SK-N-MC (cell line): ENCODE measurements at places on chromosomes 11 and 22.

DNA sequence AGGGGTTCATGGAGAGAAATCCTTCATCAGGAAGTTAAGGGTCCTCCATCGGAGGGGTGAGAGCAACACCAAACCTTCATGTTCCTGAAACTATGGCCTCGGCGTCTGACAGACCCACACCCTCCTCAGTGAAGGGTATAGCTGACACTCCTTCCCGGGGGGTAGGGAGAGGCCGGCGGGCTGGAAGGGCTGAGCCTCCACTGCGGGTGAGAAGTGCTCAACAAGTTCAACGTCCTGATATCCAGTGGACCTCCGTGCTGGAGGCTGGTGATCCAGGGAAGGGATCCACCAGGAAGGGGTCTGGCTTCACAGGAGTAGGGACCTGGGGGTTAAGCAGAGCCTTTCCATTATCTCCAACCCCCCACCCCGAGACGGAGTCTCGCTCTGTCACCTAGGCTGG, 12.3 kb downstream of the CARS1 start:
- no peak for DNase-seq

GRCh38 chr11:10838083-10838482, 19.8 kb downstream of the ZBED5 start:
- no peak for DNase-seq

- DNase-seq: no peak
These were observed 1.0 kb downstream of the SMCO4 start for GRCh38 chr11:93541884-93542810.

GRCh38 chr22:24091551-24092420, 80.7 kb downstream of the CABIN1 start:
- no peak for DNase-seq

GRCh38 chr11:17798716-17799115, 64.1 kb downstream of the KCNC1 start:
- no peak for DNase-seq

- DNase-seq: no peak
These were observed 1.6 kb upstream of the TIRAP start for GRCh38 chr11:126281245-126281644.

DNA sequence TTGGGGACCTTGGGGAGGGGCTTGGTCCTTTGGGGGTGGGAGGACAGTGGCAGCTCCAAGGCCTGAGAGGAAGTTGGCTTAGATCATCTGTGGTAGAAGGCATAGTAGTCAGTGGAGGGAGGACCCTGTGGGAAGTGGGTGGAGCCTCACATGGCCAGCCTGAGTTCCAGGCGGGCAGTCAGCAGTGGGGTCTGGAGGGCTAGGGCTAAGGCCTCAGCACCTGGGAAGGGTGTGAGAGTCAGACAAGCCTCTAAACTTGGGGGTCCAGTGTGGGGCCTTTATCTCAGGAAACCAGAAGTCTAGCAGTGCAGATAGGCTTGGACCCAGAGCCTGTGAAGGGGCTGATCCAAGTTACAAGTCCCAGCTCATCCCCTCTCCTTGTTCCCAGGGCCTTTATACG, 4.0 kb downstream of the NLRX1 start:
- no peak for DNase-seq

DNA sequence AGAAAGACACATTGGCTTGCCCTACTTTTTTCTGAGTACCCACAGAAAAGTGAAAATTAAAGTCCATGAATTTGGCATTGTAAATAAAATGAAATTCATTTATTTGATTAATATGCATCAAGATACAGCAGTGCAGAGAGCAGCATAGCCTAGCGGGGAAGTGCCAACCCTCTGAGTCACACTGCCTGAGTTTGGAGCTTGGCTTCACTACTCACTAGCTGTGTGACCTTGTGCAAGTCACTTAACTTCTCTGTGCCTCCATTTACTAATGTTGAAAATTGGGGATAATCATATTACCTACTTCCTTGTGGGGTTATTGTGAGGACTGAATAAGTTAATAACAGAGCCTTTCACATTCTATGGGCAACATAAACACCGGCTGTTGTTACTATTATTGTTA, 111.5 kb upstream of the CSNK2A3 start:
- no peak for DNase-seq

GRCh38 chr11:112770487-112770886, 190.7 kb upstream of the NCAM1 start:
- no peak for DNase-seq

DNA sequence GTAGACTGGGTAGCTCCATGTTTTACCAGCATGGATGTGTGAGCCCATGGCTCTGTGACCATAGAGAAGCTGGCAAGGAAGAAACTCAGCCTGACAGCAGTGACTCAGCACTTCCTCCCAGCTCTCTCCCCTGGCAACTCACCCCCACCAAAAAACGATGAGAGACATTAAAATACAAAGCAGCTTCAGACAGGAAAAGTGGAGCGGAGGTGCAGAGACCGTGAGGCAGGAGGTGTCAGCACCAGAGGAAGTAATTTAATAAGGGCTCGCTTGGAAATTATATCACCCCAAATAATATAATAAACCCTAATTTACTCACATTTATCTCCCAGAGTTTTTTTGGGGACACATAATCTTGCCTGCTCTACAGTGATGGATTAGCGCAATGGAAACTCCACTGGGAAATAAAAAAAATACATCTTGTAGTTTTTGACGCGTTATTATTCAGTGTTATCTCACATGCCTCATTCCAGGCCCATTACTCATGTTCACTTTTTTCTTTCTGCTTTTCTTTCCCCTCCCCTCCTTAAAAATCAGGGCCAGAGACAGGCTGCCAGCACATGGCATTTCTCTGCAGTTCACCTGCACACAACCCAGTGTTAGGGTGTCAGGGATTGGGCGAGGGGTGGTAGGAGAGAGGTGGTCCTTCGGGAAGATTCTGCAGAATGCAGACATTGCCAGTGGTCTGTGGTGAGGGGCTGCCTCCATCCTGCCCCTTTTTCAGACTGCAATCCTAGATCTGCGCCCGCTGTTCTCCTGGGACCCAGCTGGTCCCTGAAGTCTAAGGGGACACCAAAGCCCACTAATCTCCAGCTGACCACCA, 170.8 kb downstream of the BUD13 start:
- DNase-seq: no peak

DNA sequence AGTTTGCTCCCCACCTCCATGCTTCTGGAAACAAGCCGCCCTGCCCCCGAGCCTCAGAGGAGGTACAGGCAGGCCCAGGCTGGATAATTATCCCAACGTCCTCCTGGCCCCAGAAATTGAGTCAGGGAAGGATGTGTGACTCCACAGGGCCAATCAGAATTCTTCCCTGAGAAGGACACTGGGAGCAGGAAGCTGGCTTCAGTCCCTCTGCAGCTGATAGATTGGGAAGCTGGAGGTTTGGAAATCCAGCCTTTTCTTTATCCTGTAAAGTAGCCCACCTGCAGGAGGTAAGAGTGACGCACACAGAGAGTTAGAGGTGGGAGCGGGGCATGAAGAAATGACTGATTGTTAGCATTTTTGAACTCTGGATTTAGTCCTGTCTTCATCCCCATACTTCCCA, 97.5 kb upstream of the CD82 start:
- DNase-seq: no peak

DNA sequence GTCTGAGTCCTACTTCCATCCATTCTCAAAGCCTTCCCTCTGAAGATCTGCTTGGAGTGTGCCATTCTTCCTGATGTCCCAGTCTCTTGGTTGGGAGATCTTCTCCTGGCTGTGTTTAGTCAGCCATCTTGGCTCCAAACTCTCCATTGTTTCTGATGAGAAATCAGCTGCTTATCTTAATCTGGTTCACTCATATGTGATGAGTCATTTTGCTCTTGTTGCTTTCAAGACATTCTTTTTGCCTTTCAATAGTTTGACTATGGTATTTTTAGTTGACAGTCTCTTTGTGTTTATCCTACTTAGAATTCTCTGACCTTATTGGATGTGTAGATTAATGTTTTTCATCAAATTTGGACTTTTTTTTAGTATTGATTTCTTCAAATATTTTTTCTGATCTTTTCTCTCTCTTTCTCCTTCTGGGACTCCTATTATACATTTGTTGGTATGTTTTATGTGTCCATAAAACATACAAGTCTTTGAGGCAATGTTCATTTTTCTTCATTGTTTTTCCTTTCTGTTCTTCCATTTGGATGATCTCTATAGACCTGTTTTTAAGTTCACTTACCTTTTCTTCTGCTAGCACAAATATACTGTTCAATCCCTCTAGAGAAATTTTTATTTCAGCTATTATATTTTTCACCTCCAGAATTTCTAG, 77.2 kb upstream of the CLPB start:
- no peak for DNase-seq

DNA sequence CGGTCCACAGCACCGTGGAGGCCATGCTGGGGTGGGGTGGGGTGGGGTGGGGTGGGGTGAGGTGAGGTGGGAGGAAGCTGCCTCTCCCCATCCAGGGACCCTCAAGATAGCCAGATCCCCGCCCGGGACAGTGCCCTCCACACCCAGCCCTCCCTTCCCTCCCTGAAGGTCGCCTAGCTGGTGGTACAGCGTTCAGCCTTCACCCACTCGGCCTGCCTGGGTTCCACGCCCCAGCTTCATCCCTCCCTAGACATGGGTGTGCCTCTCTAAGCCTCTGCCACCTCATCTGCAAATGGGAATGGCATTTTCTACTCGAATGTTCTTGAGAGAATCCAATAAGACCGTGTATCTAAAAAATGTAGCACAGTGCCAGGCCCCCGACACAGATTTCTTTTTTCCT, 17.8 kb downstream of the KCTD17 start:
- DNase-seq: no peak

DNA sequence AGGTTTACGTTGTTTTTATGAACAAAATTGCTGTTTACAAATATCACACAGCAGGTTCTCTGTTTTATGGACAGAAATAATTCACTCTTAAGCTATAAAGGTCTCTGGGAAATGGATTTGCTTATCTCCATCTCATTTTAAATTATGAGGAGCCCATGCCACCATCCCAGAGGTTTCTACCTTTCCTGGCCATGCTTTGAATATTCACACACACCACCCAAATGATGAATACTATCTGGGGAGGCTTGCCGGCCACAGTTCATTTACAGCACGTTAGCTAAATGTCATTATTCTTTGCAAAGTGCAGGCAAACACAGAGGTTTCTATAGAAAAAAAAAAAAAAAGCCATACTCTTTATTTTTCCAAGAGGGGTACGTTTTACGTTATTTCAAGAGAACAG, 1446.7 kb downstream of the FAM181B start:
- no peak for DNase-seq

DNA sequence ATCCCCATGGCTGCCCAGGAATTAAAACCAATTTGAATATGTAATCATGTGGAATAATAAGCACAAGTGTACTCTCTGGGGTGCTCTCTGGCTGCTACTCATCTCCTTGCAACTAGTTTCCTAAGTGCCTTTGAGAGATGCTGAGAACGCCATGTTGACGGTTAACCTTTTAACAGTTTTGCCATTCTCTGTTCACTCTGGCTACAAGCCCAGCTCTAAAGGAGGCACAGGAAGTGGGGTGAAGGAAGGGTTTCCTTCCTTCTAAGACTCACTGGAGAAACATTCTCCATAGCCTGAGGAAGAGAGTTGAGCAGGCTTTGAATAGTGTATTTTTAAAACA, 122.0 kb upstream of the ZC3H12C start:
- DNase-seq: peak; percentile 98

- DNase-seq: no peak
These were observed 38.6 kb upstream of the CARS1 start for GRCh38 chr11:3095712-3096361.

DNA sequence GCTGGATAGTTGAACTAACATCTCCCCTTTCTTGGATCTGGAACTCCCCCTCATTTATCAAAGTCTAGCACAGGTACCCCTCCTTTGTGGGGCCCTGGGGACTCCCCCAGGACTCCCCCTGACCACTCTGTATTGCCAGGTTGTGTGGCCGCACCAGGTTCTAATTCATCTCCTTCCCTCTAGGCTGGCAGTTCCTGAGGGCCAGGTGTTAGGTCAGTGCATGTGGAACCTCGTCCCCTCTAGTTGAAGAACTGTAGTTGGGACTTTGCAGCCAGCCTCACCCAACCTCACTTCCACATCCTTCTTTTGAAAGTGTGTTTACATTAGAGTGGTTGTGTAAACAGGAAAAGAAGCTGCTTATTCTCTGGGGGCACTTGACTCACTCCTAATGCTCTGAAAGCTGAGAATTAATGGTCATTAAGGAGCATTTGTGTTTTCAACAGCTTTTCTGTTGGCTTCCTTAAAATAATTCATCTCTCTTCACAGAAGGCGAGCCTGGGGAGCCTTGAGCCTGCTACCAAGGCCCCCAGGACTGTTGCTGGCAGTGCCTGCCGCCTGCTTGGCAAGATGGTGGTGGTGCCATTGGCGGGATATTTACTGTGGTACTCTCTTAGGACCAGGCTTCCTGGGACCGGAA, 11.8 kb downstream of the UPB1 start:
- DNase-seq: no peak

GRCh38 chr11:13214276-13214675, 63.3 kb upstream of the BMAL1 start:
- DNase-seq: no peak

GRCh38 chr11:14768526-14769188, 123.4 kb downstream of the CYP2R1 start:
- no peak for DNase-seq

DNA sequence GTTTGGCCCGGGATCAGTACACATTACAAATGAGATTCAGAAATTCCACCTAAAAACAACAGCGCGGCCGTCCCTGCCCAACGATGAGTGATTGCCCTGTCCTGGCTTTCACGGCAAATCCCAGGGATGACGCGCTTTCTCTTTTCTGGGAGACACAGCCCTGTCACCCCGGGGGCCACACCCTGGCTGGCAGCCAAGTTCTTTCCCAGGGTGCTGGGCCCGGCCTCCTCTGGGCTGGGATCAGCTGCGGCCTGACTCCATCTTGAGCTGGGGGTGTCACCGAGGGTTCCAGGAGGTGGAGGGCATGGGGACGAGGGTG, 82.7 kb downstream of the FBLN1 start:
- DNase-seq: no peak

GRCh38 chr11:33027233-33027632, 11.6 kb downstream of the DEPDC7 start:
- no peak for DNase-seq

- no peak for DNase-seq
These were observed 15.8 kb downstream of the BLID start for GRCh38 chr11:122100037-122100755.

DNA sequence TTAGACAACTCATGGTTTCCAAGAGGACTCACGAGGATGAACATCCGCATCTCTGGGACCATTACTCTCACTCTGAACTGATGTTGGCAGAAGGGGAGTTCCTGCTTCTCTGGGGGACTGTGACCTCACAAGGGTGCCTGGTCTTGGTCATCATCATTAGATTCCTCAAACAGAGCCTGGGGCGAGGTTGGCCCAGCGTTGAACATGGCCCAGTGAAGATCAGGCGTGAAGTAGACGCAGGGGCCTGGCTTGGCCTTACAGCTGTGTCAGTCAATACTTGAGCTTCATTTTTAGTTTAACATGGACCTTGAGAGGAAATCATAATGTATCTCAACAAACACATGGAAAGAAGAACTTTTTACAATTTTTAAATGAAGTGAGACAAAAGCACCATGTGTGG, 617.1 kb downstream of the BRD1 start:
- DNase-seq: no peak

DNA sequence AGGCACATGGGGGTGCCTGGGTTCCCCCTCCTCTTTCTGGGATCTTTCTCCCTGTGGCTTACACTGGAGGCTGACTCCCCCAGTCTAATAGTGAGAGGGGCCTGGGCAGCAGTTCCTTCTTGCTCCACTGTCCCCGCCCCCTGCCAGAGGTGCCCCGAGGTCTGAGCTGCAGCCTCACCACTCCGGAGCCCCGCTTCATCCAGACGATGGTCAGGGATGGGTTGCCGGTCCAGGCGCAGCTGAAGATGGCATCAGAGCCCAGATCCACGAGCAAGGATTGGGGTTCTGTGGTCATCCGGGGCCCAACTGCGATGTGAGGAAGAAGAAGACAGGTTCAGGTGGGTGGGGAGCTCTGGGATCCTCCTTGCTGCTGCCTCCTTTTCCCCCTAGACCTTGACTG, 91.1 kb downstream of the ST3GAL4 start:
- no peak for DNase-seq
